ENCODE measurements at places on chromosomes 16 and 17.
A peak's percentile ranks its signal among the peaks of the same experiment; 100 is the strongest.

GRCh38 chr17:55090079-55090492 lies 121.5 kb downstream of the STXBP4 start:
- no peaks in the 10 kb centered on the region for H3K27me3 ChIP-seq
- peaks cover 11% of the 10 kb centered on the region for H3K4me1 ChIP-seq
- H3K27ac ChIP-seq, result peak overlapping the region; percentile 73
- peak; percentile 13 for DNase-seq
- H3K4me3 ChIP-seq, result no peak overlapping the region

- no peak overlapping the region for H3K4me3 ChIP-seq
- no peak overlapping the region for H3K27ac ChIP-seq
- H3K36me3 ChIP-seq, result no peaks in the 10 kb centered on the region
- no peak for DNase-seq
- H3K4me1 ChIP-seq, result peaks cover 17% of the 10 kb centered on the region
Measured at GRCh38 chr17:77640252-77640651, 318.3 kb upstream of the TNRC6C start.

- peaks cover 20% of the 10 kb centered on the region for H3K4me1 ChIP-seq
- no peaks in the 10 kb centered on the region for H3K27me3 ChIP-seq
- DNase-seq, result no peak
- H3K27ac ChIP-seq, result no peak overlapping the region
- H3K36me3 ChIP-seq, result peaks cover 16% of the 10 kb centered on the region
Measured at GRCh38 chr17:76481071-76481655, 13.8 kb downstream of the AANAT start.

DNA sequence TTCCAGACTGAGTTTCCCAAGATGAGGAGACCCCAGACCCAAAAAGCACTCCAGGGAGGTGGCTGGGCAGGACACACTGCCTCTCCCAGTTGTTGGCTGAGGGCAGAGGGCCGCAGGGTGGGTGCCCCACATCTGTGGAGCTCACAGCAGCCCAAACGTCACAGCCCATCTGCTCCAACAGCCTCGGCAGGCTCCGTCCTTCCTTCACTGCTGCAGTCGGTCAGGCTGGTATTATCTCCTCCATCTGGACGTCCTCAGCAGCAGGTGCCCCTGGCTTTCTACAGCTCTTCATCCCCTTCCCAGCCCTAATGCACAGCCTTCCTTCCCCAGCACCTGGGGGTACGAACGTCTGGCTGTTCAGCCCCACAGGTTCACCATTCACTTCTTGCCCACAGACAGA lies 55.2 kb downstream of the PRMT7 start:
- no peaks in the 10 kb centered on the region for H3K36me3 ChIP-seq
- H3K27me3 ChIP-seq, result peaks cover 26% of the 10 kb centered on the region
- no peak overlapping the region for H3K4me3 ChIP-seq
- peaks cover 37% of the 10 kb centered on the region for H3K4me1 ChIP-seq
- H3K27ac ChIP-seq, result no peak overlapping the region

- peaks cover 5% of the 10 kb centered on the region for H3K4me1 ChIP-seq
- H3K36me3 ChIP-seq, result peaks cover 11% of the 10 kb centered on the region
- no peak overlapping the region for H3K27ac ChIP-seq
- no peak for DNase-seq
Measured at GRCh38 chr16:69241926-69242325, 55.0 kb downstream of the SNTB2 start.

DNA sequence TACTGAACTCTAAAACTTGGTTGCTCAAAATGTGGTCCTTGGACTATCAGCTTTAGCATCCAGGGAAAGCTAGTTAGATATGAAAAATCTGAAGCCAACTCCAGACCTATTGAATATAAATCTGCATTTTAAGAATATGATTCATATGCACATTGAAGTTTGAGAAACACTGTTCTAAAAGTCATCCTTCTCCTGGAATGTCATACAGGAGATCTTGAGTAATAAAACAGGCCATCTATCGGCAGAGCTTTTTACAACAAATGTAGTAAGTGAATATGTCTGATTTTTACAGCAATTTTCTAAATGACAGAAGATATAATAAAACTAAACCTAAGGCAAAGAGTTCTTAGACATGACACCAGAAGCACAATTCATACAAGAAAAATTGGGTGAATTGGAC lies 140.4 kb downstream of the PMP22 start:
- H3K27me3 ChIP-seq, result peaks cover 6% of the 10 kb centered on the region
- H3K4me1 ChIP-seq, result no peaks in the 10 kb centered on the region
- no peak overlapping the region for H3K27ac ChIP-seq
- no peak for DNase-seq

DNA sequence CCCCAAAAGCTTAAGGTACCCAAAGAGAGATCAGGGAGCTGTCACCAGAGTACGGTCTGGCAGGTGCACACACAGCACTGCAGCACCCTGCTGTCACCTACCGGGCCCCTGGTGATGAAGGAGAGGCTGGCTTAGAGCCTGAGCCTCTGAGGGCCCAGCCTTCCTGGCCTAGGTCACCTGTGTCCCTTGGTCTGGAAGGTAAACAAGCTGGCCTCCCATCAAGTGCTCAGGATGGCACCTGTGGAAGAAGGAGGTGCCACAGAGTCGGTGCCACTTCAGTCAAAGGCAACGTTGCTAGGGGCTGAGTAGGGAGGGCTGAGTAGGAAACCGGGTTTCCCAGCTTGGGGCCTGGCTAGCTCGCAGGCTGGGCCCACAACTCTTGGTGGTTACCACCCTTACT lies 70.7 kb downstream of the COG7 start:
- peaks cover 2% of the 10 kb centered on the region for H3K27me3 ChIP-seq
- H3K4me1 ChIP-seq, result no peaks in the 10 kb centered on the region
- H3K4me3 ChIP-seq, result no peak overlapping the region
- H3K36me3 ChIP-seq, result no peaks in the 10 kb centered on the region
- DNase-seq, result no peak
- no peak overlapping the region for H3K27ac ChIP-seq

DNA sequence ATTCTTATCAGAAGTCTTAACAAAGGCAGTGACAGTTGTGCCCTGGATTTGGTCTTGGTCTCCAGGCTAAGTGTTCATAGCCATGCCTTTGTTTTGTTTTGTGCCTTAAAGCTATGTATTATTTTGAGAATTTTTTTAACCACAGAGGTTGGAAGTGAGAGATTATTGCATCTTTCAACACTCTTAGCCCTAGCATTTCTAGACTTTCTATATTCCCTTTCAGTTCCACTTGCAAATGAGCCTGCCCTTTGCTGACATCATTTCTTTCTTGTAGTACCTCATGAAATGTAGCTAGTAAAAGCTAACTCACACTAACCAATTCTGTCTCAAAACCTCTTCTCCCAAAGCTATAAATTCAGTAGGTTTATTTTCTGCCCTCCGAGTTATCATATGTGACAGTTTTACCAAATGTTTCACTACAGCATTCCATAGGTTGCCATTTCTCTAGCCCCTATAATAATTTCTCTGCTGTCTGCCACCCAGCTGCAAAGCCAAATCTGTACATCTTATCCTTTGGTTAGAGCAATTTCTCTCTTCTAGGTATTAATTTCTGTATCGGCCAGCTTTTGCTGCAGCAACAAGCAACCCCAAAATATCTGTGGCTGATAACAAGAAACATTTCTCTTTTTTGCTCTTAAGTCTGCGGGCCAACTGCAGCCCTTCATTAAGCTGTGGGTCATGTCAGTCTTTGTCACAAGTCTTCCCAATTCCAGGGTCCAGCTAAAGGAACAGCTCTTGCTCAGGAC lies 14.2 kb upstream of the CCL1 start:
- no peak overlapping the region for H3K4me3 ChIP-seq
- DNase-seq, result no peak
- H3K27me3 ChIP-seq, result peaks cover 14% of the 10 kb centered on the region
- H3K4me1 ChIP-seq, result peaks cover 48% of the 10 kb centered on the region
